ENCODE measurements at places on chromosomes 3 and 15. TPM values are rescaled to one million over a fixed set of nuclear protein-coding genes. Genes with fewer than 3 reads are reported as not detected.

DNA sequence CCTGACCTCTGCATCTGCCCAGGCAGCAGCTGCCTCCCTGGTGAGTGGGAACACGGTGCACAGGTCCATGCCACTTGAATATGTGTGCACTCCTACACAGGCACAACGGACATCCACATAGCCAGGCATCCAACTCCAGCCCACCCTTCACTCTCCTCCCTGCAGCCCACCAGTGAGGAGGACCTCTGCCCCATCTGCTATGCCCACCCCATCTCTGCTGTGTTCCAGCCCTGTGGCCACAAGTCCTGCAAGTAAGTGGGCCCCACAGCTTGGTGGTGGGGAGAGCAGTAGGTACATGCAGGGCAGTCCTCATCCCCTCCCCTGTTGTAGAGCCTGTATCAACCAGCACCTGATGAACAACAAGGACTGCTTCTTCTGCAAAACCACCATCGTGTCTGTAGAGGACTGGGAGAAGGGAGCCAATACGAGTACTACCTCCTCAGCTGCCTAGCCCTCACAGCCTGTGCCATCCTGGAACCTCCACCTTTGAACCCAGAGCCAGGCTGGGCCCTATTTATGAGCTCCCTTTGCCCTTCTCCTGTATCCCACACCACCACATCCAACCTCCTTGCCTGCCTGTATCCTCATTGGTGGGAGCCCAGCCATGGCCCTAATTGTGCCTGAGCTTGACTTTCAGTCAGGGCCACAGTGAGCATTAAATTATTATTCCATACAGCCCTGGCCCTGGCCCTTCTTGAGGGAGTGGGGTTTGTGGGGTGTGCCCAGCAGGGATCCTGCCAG, 1.5 kb upstream of the AMIGO3 start:
- DNase-seq = no peak

DNA sequence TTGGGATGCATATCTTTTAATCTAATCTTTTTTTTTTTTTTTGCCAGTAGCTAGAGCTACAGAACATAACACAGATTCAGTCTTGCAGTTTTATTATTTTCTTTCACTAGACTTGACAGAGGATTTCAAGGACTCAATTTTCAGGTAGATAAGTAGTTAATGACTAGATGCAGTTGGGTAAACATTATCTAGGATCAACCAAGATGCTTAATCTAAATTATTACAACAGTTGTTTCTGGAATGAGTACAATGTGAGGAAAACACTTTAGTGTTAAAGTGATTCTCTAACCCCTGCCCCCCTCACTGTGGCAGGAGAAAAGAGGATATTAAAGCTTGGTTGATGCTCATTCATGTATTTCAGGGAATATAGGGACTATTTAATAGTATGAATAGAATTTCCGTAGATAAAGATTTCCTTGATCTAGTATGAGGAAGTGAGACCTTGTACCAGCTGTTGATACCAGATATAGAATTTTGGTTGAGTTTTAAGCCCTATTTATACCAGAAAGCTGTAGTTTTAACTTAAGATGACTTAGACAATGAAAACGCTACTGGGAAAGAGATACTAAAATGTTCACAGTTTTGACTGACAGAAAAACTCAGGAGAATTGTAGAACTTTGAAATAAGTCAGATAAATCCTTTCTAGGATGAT, 389.0 kb upstream of the C2CD4B start:
- no peak for DNase-seq

DNA sequence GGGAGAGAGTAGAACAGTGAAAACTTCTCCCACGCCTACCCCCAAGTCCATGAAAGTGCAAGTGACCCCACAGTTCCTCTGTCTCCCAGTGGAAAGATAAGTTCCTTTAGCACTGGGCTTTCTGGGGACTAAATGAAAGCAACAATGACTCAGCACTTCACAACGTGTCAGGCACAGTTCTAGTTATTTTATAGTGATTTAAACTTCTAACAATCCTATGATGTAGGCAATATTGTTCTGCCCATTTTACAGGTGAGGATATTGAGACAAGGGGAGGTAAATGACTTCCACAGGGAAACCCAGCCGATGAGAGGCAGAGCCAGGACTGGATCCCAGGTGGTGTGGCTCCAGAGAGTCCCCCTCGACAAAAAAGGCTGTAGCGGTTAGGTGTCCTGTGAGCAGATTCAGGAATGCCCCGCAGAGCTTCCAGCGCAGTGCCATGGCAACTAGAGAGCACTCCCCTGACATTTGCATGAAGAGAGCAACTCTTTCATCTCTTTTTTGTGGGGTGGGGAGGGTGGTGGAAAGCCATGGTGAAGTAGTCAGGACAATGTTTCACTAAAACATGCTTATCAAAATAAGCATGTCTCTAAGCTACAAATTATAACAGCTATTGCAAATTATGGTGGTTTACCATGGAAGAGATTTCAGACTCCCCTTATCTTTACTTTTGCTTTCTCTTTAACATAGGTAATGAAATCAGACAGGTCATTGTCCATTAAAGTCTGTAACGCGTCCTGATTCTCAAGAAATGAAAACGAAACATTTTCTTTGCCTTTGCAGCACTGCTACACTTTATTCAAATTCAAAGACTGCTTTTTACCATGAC, 62.1 kb downstream of the NR2F2 start:
- DNase-seq = no peak

GRCh38 chr3:120468635-120469295, 18.0 kb upstream of the FSTL1 start:
- no peak for DNase-seq

DNA sequence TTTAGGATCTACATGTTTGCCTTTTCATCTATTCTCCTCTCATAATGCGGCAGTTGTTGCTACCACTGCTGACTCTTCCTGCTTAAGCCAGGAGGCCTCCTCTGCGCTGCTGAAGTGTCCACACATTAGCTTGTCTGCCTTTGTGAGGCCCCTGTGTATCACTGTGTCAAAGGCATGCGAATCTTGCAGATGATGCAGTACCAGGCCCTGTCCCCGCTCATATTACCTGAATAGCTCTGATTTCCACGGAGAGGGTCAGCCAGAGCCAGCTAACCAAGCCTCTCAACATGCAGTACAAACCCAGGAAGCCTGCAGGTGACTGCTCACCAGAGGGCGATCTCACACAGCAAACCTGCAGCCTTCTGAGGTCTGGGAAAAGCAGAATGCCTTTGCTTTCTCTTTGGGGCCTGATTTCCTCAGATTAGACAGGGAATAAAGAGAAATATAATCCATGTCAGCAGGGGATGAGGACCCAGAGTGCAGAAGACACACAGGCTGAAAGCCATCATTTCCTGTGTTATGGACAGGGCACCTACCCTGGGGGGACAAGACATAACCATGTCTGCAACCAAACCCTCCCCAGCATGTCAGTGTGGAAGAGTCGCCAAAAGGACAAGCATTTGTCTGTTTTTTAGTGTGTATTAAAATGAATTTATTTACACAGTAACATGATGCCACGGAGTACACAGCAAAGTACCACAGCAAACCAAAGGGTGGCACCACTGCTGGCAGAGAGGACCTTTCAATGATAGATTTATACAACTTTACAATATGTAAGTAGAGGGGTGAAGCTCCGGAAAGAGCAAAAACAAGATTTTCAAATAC, 36.8 kb upstream of the TSPAN3 start:
- DNase-seq = peak; percentile 76

DNA sequence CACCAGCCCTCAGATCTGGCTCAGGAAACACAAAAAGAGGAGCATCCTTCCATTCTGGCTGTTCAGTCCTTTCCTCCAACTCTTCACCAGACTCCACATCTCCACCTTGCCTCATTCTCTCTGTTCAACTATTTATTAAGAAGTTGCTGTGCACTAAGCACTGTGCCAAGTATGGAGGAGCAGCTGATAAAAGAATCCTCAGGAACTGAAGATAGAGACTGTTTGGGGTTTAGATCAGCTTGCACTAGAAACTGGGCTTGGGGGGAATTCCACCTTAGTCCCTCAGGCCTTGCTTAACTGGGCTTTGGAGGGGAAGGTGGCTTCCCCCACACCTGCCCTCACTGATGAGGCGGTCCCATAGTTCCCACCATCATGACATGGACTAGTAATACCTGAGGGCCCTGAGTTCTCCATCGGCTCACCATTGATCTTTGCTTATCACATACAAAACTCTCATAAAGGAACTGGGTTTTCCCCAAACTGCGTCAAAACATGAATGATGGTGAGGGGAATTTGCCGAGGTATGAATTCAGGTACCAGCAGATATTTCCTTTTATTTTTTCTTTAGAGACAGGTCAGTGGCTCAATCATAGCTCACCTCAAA, 1.7 kb upstream of the CCR8 start:
- DNase-seq = no peak

DNA sequence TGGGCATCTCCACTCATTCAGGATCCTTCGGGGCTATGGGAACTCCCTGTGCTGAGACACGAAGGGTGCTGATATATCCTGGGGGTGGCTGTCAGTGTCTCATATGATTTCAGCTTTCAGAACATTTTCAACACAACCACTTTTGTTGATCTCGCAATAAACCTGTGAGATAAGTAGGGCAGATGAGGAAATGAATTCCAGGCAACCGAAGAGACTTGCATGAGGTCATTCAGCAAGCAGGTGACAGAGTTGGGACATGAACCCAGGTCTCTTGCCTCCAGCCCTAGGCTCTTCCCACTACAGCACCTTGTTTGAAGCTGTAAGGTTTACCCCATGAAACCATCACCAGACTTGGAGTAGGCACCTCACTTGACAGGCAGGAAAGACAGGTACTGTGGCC, 16.6 kb downstream of the DUOX1 start:
- DNase-seq = no peak

XCR1 gene
- not detected for total RNA-seq

CLSTN2 gene
- total RNA-seq = 25.4 TPM

DNA sequence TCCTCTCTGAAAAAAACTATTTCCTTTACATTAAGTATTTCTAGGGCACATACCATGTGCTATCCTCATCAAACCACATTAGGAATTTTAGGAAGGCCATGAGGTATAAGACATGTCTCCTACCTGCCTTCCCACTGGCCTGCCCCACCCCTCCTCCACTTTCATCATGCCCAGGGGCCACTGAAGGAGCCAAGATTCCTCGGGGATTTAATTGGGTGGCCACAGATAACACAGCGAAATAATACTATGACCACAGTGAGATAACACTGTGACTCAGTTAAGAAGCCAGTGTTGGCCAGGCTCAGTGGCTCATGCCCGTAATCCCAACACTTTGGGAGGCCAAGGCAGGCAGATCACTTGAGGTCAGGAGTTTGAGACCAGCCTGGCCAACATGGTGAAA, 9.8 kb upstream of the BMF start:
- DNase-seq = no peak

DNA sequence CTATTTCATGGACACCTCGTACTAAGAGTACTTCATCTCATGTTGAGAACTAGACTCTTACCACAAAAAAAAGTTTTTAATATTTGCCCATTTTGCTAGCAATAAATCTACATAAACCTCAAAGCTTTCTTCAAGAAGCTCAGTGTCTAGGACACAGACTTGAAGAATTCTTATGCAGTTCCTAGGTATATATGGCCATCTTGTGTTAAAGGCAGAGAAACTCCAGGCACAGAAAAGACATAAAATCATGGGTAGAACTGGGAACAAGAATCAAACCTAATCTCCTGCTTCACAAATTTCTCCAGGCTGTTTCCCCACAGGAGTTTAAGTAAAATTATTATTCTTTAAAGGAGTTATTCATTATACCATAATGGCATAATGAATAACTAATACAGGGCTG, 4.4 kb downstream of the MBD4 start:
- DNase-seq = no peak

EBLN2 gene
- total RNA-seq = 3.4 TPM

DNA sequence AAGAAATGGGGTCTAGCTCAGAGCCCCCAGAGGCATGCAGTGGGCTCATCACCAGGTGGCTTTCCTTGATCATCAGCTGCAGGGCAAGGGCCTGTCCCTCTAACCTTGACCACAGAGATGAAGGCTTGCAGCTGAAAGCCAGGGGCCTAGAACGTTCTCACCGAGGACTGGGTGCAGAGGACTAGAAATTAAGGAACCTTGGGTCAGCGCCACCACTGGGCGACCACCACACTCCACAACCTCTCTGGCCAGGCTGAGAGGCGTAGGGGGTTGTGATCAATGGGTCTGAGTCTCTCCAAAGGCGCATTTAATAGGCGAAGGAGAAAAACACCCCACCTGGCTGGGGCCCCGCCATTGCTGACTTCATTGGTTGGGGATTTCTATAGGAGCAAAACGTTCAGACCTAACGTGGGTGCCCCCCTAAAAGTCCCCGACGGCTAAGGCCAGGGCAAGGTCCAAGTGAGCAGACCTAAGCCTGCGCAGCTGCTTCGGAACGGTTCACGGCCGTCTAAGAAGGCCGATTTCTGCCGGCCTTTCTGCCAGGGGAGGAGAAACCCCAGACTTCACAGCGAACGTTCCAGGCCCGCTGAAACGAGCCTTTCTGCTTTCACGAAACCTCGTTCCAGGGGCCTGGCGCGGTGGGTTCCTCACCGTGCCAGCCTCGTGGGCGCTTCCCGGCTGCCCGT, 915 bp downstream of the BCL2L10 start:
- DNase-seq = no peak

GRCh38 chr15:89669941-89670340, 9.2 kb downstream of the PLIN1 start:
- DNase-seq = no peak

DNA sequence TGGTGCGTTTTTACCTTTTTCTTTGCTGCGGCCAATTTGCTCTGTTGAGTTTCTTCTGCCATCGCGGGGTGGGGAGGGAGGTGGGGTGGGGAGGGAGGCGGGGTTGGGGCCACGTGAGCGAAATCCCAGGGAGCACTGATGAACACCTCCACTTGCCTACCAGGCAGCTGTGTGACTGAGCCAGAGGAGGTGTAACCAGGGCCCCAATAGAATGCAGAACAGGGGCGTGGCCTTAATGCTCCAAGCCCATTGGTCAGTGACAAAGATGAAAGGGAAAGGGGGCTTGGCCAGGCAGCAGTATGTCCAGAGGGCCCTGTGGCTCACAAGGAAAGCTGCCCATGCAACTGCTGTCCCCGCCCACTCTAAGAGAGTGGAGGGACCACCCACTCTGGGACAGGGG, 21.4 kb upstream of the OR4F6 start:
- no peak for DNase-seq

DNA sequence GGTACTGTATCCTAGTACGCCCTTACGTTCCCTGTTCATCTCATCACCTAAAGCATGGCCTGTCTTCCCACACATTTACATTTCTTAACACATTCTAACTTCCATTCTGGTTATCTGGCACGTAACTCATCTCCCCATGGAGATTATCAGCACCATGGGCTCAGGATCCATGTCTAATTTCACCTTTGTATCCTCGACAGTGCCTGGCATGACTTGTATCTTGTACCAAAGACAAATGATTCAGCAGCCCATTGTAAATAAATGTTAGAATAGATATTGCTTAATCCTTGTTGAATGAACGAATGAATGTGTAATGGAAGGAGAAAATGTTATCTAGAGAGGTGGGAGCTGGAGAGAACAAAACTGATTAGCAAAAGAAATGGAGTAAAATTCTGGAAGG, 69.7 kb upstream of the TPM1 start:
- no peak for DNase-seq

GRCh38 chr15:100515758-100516157, 13.0 kb downstream of the CERS3 start:
- DNase-seq = no peak

DNA sequence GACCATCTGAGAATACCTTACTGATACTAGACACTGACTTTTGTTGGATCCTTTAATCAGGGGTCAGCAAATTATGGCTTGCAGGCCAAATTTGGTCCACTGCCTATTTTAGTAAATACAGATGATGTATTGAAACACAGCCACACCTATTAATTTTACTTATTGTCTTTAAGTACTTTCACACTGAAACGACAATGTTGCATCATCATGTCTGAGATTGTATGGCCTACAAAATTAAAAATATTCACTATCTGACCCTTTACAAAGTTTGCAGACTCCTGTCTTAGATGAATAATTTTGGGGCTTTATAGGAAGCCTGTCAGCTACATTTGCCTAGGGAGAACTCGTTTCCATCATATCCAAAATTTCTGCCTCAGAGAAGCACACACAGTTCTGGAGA, 503.2 kb upstream of the TGFBR2 start:
- DNase-seq = no peak

Data from myocyte (in vitro differentiated cells).